ENCODE measurements at places on chromosomes 13 and 19.

- DNase-seq, result no peak
Measured at GRCh38 chr13:73228546-73228945, 169.7 kb downstream of the KLF5 start.

DNA sequence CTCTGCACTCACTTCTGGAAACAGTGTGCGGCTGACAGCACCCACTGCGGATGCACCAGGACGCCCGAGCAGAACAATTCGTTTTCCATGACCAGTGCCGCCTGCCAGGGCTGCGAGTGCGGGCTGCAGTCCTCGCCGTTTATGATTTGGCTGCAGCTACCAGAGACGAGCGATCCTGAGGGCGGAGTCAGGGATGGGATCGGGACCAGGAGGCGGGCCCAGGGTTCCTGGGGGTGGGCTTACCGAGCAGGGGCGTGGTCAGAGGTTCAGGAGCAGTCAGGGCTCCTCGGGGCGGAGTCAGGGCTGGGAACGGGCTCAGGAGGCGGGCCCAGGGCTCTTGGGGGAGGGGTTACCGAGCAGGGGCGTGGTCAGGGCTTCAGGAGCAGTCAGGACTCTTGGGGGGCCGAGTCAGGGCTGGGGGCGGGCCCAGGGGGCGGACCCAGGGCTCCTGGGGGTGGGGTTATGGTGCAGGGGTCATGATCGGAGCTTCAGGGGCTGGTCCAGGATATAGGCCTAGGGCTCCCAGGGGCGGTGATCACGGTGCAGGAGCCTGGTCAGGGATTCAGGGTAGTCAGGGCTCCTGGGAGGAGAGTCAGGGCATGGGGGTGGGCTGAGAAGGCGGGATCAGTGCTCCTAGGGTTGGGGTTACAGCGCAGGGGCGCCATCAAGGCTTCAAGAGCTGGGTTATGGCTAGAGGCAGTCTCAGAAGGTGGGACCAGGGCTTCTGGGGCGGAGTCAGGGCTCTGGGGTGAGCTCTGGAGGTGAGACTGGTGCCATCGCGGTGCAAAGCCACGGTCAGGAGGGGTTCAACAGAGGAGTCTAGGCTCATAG lies 1.7 kb downstream of the KLK4 start:
- no peak for DNase-seq

DNA sequence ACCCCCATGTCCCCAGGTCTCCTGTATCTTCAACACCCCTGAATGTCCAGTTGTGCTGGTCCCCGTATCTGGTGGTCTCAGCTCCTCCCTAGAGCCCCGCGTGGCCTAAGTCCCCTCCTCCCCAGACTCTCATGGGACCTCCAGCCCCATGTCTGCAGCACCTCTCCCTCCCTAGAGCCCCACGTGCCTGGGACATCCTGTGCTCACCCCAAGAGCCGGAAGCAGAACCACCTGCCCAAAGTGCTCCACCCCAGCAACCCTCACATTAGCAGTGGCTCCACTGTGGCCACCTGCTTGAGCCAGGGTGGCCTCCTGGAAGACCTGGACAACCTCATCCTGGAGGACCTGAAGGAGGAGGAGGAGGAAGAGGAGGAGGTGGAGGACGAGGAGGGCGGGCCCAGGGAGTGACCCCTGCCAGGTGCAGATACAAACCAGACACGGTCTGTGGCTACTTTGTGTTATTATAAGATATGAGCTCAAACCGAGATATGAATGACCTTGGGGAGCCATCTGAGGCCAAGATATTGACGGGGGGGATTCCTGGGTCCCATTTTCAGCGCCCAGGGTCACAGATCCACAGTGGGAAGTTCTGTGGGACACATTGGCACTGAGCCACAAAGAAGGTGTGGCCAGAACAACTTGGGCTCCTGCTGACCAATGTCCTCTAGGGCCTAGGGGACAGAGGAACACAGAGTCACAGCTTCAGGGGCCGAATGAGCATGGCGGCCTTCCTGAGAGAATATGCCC lies 6.0 kb downstream of the SHFL start:
- DNase-seq, result no peak

- DNase-seq, result no peak
Measured at GRCh38 chr19:29714371-29714952, 599 bp downstream of the C19orf12 start.

GRCh38 chr13:73231471-73231870 lies 172.7 kb downstream of the KLF5 start:
- no peak for DNase-seq

DNA sequence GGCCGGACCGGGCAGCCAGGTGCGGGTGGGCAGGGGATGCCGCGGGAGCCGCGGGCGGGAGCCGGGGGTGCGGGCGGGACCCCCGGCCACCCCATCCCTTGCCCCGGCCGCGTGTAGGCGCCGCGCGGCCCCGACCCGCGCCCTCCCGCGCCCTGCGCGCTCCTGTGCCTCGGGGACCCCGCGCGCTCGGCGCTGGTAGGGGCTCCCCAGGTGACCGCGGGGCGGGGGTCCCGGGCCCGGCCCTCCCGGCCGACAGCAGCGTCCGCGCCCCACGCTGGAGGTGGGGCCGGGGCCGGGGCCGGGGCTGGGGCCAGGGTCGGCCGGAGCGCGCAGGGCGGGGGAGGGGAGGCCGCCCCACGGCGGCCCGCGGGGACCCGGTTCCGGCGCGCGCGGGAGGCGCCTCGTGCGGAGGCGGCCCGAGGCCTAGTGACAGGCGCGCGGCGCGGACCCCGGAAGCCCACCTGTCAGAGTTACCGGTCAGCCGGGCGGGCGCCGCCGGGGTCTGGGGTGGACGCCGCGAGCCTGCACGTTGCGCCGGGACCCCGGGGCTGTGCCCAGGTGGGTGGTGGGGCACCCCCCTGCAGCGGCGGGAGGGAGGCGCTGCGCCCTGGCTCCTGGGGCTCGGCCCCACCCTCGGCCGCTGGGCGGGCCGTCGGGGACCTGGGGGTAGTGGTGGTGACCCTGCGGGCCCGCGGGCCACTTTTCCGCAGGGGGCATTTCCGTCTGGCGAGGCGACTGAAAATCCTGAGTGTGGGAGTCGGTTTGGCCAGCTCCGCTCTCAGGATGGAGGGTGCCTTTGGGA lies 518 bp downstream of the TFDP1 start:
- no peak for DNase-seq

DNA sequence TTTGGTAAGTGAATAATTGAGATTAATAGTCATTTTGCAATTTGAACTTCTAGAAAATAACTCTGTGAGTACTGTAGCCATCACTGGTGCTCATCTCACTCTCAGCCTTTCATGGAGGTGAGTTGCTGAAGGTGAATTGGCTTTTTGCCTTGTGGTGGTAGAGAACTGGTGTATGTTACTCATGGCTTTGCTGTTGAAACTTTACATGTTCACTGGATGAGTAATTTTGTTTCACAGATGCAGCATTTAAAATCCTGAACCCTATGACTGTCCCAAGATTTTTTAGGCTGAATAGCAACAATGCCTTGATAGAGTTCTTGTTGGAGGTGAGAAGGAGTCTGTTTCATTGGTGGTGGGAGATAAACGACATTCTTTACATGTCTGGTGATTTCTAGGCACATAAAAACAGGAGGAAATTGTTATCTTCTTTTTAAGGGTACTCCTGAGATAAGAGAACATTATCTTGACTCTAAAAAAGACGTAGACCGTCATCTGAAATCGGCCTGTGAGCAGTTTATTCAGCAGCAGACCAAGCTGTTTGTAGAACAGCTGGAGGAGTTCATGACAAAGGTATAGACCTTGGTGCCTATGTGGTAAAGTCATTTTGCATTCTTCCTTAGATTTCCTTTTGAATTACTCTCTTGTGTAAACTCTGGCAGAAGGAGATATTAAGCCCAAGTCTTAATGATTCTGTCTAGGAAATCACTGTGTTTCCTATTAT lies 53.9 kb downstream of the COG3 start:
- DNase-seq, result no peak

DNA sequence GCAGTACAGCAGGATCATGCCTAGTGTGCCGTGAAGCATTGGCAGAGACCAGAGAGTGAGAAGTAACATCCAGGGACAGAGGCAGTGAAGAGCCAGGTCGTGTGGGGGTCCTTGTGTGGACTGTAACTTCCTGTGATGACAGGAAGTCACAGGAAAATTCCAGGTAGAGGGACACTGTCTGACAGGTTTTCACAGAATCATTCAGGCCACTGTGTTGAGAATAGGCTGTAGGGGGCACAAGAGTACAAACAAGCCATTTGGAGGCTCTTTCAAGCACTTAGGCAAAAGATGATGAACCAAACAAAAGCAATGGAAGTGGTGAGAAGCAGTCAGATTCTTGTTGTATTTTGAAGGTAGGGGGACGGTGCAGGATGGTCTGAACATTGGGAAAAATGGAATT lies 46.4 kb downstream of the N4BP2L1 start:
- no peak for DNase-seq

DNA sequence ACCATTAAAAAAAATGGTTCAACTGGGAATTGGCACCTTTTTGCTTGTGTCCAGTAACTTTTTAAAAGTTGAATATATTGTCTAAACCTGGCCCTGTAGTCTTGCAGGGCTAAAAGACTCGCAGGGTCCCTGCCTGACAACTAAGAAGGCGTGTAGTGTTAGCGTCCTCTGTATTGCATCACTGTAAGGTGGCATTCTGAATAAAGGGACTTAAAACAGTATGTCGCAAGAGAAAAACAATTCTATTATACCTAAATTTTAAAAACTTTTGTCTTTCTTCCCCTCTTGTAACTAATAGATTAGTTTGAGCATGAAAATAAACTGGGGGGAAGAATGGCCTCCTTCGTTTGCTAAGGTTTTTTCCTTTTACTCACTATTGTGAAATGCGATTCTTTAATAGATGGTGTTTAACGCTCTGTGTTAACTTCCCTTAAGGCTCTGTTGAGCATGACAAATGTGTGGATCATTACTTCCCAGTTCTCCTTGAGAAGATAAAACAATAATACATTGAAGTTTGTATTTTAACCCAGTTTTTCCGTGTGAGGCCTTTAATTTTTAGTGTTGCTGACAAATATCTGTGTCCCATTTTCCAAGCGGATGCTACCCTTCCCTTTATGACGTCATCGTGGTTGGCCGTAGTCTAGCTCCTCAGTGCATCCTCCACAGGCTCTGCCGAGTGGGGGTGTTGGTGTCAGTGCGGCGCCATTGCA lies 134.6 kb downstream of the KATNAL1 start:
- no peak for DNase-seq

DNA sequence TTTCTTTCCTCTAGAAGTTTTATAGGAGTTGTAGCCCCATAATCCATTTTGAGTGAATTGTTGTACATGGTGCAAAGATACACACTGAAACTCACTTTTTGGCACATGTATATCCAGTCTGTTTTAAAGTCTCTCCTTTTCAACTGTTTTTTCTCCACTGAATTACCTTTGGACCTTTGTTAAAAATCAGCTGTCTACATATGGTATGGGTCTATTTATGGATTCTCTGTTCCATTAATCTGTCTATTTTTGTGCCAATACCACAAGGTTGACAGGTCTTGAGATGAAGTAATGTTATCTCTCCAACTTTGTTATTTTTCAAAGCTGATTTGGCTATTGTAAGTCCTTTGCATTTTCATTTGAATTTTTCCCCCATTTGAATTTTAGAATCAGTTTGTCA lies 4.7 kb downstream of the HNRNPA1L2 start:
- DNase-seq, result no peak

- DNase-seq, result no peak
Measured at GRCh38 chr13:71491010-71491409, 376.0 kb downstream of the DACH1 start.

DNA sequence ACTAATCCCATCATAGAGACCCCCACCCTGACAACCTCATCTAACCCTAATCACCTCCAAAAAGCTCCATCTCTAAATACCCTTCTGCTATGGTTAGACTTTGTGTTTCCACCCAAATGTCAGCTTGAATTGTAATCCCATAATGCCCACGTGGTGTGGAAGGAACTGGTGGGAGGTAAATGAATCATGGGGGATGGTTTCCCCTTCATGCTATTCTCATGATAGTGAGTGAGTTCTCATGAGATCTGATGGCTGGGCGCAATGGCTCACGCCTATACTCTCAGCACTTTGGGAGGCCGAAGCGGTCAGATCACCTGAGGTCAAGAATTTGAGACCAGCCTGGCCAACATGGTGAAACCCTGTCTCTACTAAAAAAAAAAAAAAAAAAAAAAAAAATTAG lies 2.6 kb downstream of the VMAC start:
- no peak for DNase-seq

- no peak for DNase-seq
Measured at GRCh38 chr19:1360818-1361461, 22.8 kb upstream of the NDUFS7 start.

DNA sequence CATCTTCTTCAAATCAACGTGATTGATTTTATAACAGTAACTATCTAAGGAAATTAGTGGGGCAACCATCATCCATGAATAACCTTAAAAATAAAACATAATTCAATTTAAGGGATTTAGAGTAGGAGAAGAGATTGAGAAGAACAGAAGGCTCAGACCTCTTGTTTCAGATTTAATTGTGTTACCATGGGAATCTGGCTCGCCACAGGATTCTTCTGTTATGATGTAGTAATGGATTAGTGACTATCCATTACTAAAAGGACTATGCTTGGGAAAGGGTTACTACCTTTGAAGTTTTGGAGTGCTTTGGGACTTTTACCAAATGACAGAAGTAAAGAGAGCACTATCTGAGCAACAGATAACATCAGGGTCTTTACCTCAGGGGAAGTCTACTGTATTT lies 13.2 kb downstream of the FREM2 start:
- DNase-seq, result no peak

- no peak for DNase-seq
Measured at GRCh38 chr19:5933391-5934068, 19.5 kb downstream of the CAPS start.

DNA sequence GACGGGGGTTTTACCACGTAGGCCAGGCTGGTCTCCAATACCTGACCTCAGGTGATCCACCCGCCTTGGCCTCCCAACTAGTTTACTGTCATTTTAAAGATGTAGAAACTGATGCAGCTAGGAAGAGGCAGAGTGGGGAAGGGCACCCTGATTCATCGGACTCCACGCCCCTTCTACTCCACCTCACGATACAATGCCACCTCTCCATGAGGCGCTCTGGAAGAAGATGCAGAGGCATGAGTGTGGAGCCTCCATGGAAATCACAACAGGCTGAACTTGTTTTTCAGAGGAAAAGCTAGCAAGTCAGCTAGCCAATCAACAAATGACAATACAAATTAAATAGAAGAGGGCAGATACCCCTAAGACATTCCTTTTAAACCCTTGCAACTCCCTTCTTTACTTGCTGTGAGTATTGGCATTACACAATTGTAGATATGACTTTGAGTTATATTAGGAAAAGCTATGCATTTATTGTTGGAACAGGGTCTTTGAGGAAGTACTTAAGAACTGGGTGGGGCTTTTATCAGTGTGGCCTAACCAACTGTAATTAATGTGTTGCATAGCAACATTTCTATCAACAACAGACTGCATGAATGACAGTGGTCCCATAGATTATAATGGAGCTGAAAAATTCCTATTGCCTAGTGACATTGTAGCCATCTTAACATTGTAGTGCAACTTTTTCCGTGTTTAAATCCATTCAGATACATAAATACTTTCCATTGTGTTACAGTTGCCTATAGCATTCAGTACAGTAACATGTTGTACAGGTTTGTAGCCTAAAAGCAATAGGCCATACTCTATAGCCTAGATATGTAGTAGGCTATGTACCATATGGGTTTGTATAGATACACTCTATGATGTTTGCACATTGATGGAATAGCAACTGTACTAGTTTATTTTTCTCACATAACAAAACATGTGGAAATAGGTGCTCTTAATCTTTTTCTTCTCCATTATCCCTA lies 17.6 kb downstream of the WDFY2 start:
- DNase-seq, result no peak
